ENCODE measurements at places on chromosomes 16 and 17. TPM values are rescaled to one million over a fixed set of nuclear protein-coding genes. Genes with fewer than 3 reads are reported as not detected.

Gene ZFHX3
- 22.4 TPM for total RNA-seq

GRCh38 chr17:4327606-4328005, 38.9 kb downstream of the UBE2G1 start:
- peaks cover 5% of the 10 kb centered on the region for H3K4me1 ChIP-seq
- H3K36me3 ChIP-seq: no peaks in the 10 kb centered on the region
- H3K27me3 ChIP-seq: no peaks in the 10 kb centered on the region
- DNase-seq: no peak
- no peak overlapping the region for H3K4me3 ChIP-seq

- no peaks in the 10 kb centered on the region for H3K27me3 ChIP-seq
- no peak overlapping the region for H3K27ac ChIP-seq
- DNase-seq: peak; percentile 12
- no peak overlapping the region for H3K4me3 ChIP-seq
- H3K36me3 ChIP-seq: no peaks in the 10 kb centered on the region
- H3K4me1 ChIP-seq: peaks cover 8% of the 10 kb centered on the region
Observed at GRCh38 chr16:80527297-80527696, 13.5 kb upstream of the DYNLRB2 start.

DNA sequence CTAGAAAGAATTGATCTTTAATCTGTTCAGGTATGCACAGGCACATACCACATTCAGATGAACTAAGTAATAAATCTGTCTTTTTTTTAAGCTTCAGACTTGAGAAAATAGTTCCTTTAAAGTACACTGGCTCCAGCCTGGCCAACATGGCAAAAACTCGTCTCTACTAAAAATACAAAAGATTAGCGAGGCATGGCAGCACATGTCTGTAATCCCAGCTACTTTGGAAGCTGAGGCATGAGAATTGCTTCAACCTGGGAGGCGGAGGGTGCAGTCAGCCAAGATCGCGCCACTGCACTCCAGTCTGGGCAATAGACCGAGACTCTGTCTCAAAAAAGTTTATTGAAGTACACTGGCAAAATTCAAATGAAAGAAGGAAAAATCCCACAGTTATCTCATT, 111.0 kb upstream of the NETO2 start:
- no peaks in the 10 kb centered on the region for H3K36me3 ChIP-seq
- no peaks in the 10 kb centered on the region for H3K4me1 ChIP-seq
- H3K27ac ChIP-seq: no peak overlapping the region

DNA sequence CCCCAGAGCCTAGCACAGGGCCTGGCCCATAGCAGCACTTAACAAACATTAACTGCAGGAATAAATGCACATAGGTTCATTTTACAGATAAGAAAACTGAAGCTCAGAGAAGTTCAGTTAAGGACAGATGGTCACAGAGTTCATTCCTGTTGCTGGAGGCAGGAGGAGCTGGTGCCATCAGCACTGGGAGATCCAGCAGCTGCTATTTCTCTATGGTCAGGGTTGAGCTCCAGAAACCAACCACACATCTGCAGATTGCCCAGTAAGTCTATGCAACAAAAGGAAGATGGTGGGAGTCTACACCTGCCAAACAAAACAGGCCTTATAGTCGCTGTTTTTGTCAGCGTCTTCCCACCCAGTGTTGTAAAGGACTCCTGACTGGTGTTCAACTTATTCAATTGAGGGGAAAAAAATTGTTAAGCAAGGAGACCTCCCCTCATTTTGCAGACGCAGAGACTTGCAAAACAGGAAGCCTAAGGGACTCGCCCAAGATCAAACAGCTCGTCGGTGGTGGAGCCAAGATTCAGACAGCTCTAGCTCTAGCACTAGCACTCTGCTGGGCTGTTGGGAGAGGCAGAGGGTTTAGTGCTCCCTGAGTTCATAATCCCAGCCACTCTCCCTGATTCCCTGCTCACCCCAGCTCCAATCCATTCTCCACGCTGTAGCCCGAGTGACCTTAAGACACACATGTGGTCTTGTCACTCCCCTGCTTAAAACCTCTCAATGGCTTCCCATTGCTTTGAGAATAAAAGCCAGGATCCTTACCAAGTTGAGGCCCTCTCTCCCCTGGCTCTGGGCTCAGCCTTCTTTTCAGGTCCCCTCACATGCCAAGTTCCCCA, 9.0 kb downstream of the NOG start:
- H3K4me3 ChIP-seq: no peak overlapping the region
- H3K36me3 ChIP-seq: no peaks in the 10 kb centered on the region
- H3K4me1 ChIP-seq: peaks cover 4% of the 10 kb centered on the region
- no peak overlapping the region for H3K27ac ChIP-seq
- no peak for DNase-seq

DNA sequence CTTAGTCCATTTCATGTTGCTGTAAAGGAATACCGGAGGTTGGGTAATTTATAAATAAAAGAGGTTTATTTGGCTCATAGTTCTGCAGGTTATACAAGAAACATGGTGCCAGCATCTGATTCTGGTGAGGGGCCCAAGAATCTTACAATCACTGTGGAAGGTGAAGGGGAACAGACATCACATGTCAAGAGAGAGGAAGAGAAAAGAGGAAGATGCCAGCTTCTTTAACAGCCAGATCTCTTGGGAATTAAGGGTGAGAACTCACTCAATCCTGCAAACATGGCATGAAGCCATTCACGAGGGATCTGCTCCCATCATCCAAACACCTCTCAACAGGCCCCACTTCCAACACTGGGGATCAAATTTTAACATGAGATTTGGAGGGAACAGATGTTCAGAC, 49.5 kb downstream of the BMERB1 start:
- H3K27me3 ChIP-seq: no peaks in the 10 kb centered on the region
- H3K4me1 ChIP-seq: peaks cover 12% of the 10 kb centered on the region
- no peaks in the 10 kb centered on the region for H3K36me3 ChIP-seq
- DNase-seq: no peak
- no peak overlapping the region for H3K4me3 ChIP-seq
- H3K27ac ChIP-seq: no peak overlapping the region

DNA sequence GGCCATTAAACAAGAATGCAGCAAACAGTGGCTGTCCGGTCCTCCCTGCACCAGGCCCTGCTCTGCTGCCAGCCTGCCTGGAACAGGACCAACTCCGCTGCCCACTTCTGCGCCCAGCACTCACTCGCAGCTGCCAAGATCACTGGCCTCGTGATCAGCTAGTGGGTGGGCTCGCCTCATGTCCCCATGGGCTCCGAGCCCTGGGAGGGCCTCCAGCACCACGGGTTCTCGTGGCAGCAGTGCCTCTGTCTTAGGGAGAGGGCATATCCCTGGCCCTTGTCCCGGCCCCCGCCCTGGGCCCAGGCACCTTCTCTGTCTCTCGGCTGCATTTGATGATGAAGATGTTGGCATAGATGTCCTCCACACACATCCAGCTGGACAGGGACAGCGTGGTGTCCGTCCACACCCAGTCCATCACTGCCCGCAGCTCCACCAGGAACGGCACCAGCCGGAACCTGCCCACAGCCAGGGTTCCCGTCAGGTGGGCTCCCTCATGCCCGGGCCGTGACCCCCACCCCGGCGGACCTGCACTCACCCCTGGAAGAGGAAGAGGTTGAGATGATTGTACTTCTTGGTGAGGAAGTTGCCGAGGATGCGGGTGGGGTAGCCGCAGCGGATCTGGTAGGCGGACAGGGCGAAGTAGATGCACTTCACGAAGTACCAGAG, 13.1 kb downstream of the CTU2 start:
- no peak overlapping the region for H3K27ac ChIP-seq
- no peak overlapping the region for H3K4me3 ChIP-seq
- no peak for DNase-seq
- H3K36me3 ChIP-seq: peaks cover 10% of the 10 kb centered on the region

DNA sequence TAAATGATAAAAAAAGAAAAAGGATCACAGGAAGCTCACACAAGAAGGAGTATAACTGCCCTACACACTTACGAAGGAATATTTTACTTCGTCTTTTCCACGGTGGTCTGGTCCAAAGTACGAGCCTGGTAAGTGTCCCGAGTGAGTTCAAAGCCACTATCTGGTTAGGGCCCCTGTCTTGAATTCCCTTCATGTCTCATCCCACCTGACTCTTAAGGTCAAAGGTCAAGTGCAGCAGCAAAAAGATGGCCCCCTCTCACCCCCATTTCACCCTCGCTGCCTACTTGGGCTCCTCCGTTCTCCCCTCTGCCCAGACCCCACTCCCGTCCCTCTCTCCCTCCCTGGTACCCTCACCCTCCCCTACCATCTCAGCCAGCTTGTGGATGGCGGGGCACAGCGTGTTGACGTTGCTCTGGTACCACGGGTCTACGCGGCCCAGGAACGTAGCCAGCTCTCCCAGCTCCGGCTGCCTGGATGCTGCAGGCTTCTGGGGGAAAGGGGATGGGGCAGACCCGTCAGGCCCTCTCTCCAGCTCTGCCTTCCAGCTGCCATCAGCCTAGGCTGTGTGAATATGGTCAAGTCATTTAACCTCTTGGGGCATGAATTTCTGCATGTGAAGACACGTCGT, 27.8 kb upstream of the MFSD6L start:
- no peak for DNase-seq
- no peaks in the 10 kb centered on the region for H3K27me3 ChIP-seq
- no peaks in the 10 kb centered on the region for H3K36me3 ChIP-seq
- H3K4me1 ChIP-seq: no peaks in the 10 kb centered on the region

DNA sequence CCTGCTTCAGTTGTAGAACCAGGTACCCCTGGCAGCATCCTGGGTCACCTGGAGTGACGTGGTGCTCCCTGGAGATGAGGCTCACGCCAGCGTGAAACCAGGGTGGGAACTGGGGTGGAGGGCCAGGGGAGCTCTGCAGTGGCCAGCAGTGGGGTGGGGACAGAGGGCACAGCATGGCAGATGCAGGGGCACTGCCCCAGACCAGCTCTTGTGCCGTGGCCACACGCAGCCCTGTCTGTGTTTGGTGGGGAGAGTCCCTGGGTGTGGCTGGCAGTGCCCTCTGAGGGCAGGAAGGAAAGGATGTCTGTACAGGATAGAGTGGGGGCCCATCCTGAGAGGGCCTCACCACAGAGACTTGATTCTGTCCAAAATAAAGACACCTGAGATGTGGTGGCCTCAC, 24.5 kb downstream of the ZNF750 start:
- H3K27ac ChIP-seq: no peak overlapping the region
- H3K4me1 ChIP-seq: no peaks in the 10 kb centered on the region
- H3K36me3 ChIP-seq: no peaks in the 10 kb centered on the region
- no peaks in the 10 kb centered on the region for H3K27me3 ChIP-seq

- H3K36me3 ChIP-seq: no peaks in the 10 kb centered on the region
- no peaks in the 10 kb centered on the region for H3K4me1 ChIP-seq
- no peaks in the 10 kb centered on the region for H3K27me3 ChIP-seq
- no peak overlapping the region for H3K27ac ChIP-seq
Observed at GRCh38 chr17:56274491-56274890, 121.2 kb downstream of the ANKFN1 start.

DNA sequence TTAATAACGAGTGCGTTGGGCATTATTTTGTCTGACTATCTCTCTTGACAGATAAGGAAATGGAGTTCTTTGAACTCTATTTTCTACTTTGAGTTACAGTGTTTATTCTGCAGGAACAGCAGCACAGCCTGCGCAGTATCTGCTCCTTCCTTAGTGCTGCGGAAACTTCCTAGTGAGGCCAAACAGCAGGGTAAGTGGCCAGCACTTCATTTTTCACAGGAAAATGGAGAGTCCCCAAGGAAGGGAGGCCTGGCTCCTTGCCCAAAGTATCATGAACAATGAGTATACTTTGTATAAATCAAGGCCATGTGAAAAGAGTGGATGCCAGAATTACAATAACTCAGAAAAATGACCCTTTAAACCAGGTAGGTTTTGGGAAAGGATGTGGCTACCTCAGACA, 140.6 kb downstream of the VPS53 start:
- H3K36me3 ChIP-seq: no peaks in the 10 kb centered on the region
- no peak overlapping the region for H3K4me3 ChIP-seq
- no peak overlapping the region for H3K27ac ChIP-seq
- peaks cover 9% of the 10 kb centered on the region for H3K4me1 ChIP-seq
